ENCODE measurements at places on chromosomes 3 and 15.

DNA sequence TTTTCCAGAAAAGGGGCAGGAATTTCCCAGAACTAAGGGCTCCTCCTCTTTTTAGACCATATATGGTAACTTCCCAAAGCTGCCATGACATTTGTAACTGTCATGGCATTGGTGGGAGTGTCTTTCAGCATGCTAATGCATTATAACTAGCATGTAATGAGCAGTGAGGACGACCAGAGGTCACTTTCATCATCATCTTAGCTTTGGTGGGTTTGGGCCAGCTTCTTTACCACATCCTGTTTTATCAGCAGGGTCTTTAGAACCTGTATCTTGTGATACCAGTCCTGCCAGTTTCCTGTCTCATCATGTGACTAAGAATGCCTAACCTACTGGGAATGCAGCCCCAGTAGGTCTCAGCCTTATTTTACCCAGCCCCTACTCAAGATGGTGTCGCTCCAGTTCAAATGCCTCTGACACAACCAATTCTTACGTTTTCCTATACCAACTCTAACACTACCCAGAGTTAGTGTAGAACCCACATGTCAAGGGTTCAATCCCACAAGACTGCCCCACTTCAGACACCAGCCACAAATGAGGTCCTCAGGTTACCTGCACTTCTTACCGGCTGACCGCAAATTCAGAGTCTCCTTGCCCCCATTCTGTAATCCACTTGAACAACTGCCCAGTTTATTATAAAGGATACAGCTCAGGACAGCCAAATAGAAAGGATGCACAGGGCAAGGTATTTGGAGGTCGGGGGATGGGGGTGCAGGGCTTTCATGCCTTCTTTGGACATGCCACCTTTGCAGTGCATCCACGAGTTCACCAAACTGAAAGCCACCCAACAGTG, 17.7 kb downstream of the FOXB1 start:
- DNase-seq = no peak
- no peak overlapping the region for H3K27ac ChIP-seq
- H3K36me3 ChIP-seq = no peaks in the 10 kb centered on the region
- peaks cover 27% of the 10 kb centered on the region for H3K27me3 ChIP-seq
- no peak overlapping the region for H3K4me3 ChIP-seq

GRCh38 chr3:140455521-140456214, 222.2 kb upstream of the TRIM42 start:
- H3K27me3 ChIP-seq = no peaks in the 10 kb centered on the region
- no peaks in the 10 kb centered on the region for H3K36me3 ChIP-seq
- no peak overlapping the region for H3K27ac ChIP-seq
- DNase-seq = no peak
- H3K4me1 ChIP-seq = no peaks in the 10 kb centered on the region

- H3K27ac ChIP-seq = no peak overlapping the region
- no peak for DNase-seq
- no peaks in the 10 kb centered on the region for H3K4me1 ChIP-seq
- H3K4me3 ChIP-seq = no peak overlapping the region
Observed at GRCh38 chr3:197014942-197015575, 14.6 kb downstream of the MELTF start.

- no peaks in the 10 kb centered on the region for H3K36me3 ChIP-seq
- no peaks in the 10 kb centered on the region for H3K4me1 ChIP-seq
- H3K27ac ChIP-seq = no peak overlapping the region
- no peaks in the 10 kb centered on the region for H3K27me3 ChIP-seq
Observed at GRCh38 chr3:191873736-191874135, 412.8 kb downstream of the PYDC2 start.

GRCh38 chr15:71275098-71275497, 159.8 kb downstream of the THSD4 start:
- H3K36me3 ChIP-seq = no peaks in the 10 kb centered on the region
- no peaks in the 10 kb centered on the region for H3K27me3 ChIP-seq
- no peak for DNase-seq
- H3K4me1 ChIP-seq = peaks cover 14% of the 10 kb centered on the region
- no peak overlapping the region for H3K4me3 ChIP-seq

DNA sequence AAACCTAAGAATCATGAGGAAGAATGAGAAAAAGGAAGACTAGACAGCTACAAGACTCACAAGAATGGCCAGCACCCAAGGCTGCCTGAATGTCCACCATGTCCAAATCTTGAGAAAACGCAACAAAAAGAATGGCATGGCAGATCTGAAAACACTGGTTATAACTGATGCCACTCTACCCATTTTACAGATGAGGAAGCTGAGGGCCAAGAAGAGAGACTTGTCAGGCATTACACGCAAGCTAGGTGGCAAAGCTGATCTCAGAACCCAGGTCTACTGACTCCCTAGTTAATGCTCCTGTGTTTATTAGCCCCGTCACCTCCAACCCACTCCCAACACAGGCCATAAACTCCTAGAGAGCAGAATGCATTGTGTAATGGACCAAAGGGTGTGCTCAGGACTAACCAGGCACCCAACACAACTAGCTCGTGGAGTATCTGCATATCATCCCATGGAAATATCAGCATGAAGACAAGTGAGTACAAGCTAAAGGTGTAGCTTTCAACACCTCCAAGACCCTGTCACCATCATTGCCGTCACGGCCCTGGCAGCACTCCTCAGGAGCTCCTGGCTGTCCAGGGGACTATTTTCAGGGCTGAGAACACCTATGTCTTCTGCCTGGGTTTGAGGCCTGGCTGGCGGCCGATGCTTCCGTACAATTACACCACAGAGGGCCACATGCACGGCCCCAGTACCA, 111.7 kb downstream of the XXYLT1 start:
- H3K4me1 ChIP-seq = peaks cover 48% of the 10 kb centered on the region
- no peak overlapping the region for H3K4me3 ChIP-seq
- no peaks in the 10 kb centered on the region for H3K36me3 ChIP-seq
- peak overlapping the region; percentile 59 for H3K27ac ChIP-seq
- DNase-seq = no peak

DNA sequence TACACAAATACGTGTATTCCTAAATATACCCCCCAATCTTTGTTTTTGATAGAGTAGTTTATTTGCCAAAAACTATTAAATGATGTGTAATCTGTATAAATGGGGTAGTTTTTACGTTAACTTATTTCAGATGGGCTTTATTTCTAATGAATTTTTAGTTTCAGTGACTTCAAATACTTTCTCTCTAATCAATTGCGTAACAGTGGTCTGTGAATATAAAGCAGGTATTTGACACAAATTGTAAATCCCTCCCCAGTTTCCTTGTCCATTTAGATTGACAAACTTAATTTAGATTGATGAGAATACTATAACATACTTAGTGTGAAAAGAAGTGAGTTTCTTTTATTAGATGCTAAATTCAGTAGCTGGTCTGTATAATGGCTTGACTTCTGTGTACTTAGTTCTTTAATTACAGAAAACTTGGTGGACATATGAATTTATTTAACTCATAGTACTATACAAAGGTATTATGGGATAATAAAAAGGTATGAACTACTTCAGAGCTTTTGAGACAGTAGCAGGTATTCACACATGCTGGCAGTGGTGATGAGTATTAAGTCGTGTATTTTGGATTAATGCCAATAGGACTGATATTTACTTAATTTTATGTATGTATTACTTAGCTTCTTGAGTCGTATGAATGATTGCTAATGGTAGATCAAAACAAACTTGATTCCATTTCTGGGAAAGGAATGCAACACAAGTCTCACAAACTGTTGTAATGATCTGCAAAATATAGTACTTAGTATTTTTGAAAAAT, 81.6 kb downstream of the STT3B start:
- H3K27ac ChIP-seq = no peak overlapping the region
- no peak for DNase-seq
- H3K36me3 ChIP-seq = peaks cover 8% of the 10 kb centered on the region
- no peaks in the 10 kb centered on the region for H3K27me3 ChIP-seq
- peaks cover 3% of the 10 kb centered on the region for H3K4me1 ChIP-seq
- H3K4me3 ChIP-seq = no peak overlapping the region

GRCh38 chr3:79329154-79329553, 438.6 kb downstream of the ROBO1 start:
- no peaks in the 10 kb centered on the region for H3K4me1 ChIP-seq
- no peak overlapping the region for H3K4me3 ChIP-seq
- DNase-seq = no peak

DNA sequence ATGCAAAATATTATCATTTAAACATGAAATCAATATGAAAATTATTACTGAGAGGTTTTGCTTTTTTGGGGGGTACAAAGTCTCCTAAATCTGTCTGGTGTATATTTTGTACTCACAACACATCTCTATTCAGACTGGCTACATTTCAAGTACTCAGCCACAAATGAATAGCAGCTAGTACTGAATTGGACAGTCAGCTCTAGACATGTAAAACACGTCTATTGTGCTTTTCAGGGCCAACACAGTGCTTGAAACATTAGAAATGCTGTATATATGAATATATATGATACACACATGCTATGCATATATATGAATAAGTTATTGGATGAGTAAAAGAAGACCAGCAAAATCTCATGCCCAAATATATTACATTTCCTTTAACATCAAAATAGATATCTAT, 103.8 kb upstream of the CFAP20DC start:
- H3K27me3 ChIP-seq = no peaks in the 10 kb centered on the region
- no peaks in the 10 kb centered on the region for H3K36me3 ChIP-seq
- no peak for DNase-seq
- H3K4me1 ChIP-seq = no peaks in the 10 kb centered on the region
- H3K27ac ChIP-seq = no peak overlapping the region

- peaks cover 10% of the 10 kb centered on the region for H3K4me1 ChIP-seq
- no peak overlapping the region for H3K27ac ChIP-seq
- H3K36me3 ChIP-seq = no peaks in the 10 kb centered on the region
- DNase-seq = no peak
- no peak overlapping the region for H3K4me3 ChIP-seq
Observed at GRCh38 chr15:70560617-70561328, 202.6 kb downstream of the UACA start.

DNA sequence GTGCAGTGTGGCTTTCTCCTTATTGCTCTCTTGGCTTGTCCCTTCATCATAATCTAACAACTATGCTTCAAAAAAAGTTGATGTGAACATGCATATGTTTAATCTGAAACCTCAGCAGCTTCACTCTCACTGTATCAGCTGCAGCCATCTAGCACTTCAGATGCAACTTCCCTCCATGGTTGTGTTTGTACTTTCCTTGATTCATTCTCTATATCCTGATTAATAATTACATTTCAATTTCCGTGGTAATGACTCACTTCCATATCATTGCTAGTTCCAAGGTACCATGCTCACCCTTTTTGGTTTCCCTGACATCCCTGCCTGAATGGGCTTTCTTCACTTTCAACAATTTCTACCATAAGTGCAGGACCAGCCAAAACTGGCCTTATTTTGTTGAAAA, 51.2 kb downstream of the MDFIC2 start:
- no peaks in the 10 kb centered on the region for H3K4me1 ChIP-seq
- H3K27ac ChIP-seq = no peak overlapping the region
- no peaks in the 10 kb centered on the region for H3K27me3 ChIP-seq
- no peaks in the 10 kb centered on the region for H3K36me3 ChIP-seq
- DNase-seq = no peak

DNA sequence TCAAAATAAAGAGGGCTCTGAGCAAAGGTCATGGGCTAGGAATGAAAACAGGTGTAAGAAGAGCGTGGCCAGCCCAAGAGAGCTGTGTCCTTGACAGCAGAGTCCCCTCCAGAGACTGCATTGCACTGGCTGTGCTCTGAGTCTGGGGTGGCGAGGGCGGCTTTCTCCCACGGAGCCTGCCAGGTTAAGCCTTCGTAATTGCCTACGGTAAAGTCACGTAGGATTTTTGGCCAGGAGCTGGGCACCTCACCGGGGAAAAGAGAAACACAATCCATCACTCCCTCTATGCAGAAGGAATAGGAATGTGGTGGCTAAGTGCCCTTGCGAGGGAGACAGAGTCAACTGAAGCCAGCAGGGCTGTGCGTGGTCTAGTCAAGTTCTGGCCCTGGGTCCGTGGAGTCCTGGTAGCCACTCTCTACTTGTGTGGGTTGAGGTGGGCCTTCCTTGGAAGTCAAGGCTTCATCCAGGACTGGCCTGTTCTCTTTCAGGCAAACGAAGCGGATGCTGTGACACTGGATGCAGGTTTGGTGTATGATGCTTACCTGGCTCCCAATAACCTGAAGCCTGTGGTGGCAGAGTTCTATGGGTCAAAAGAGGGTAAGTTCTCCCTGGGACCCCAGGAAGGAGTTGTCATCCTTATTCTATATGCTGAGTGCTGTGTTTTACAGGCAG, 7.0 kb downstream of the TF start:
- no peak overlapping the region for H3K27ac ChIP-seq
- no peak overlapping the region for H3K4me3 ChIP-seq
- no peak for DNase-seq
- H3K27me3 ChIP-seq = no peaks in the 10 kb centered on the region

DNA sequence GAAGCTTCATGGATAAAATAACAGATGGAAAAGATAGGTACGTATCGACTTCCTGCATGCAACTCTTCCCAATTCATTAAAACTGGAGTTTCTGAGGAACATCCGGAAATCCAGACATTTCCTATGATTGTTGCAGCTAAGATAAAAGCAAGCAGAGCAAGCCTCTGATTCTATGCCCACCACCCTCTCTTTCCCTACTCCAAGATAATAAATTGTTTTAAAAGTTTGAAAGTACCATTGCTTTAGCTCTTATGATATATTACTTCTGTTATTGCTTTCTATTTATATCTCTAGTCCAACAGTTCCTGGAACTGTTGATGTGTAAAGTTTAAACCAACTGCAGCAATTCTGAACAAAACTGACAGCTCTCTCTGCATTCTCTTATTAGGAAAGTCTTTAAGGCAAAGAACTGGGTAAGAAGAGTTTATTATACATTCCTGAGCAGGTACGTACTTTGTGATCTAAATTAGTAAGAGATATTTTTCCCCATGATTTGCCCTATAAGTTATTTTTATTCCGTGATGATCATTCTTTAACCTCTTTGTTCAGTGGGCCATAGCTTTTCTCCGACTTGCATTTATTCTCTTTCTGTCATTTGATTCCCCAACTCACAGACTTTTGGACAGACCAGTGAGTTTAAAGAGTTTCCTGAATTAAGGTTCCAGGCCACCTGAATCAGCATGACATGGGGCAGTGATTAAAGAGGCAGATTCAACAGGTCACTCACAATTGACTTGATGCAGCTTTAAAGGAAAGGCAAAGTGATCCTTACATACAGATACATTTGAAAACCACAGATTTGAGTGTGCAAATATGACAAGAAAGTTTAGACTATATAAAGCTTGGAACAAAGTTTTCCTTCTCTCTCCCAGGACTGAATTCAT, 94.2 kb upstream of the THRB start:
- H3K36me3 ChIP-seq = no peaks in the 10 kb centered on the region
- DNase-seq = no peak
- H3K27ac ChIP-seq = no peak overlapping the region

GRCh38 chr15:32718227-32718820, 520 bp downstream of the GREM1 start:
- peaks cover 84% of the 10 kb centered on the region for H3K27me3 ChIP-seq
- peaks cover 13% of the 10 kb centered on the region for H3K4me1 ChIP-seq
- DNase-seq = no peak
- no peak overlapping the region for H3K27ac ChIP-seq
- no peaks in the 10 kb centered on the region for H3K36me3 ChIP-seq
- H3K4me3 ChIP-seq = peak overlapping the region; percentile 41

Data from heart right ventricle (tissue), 16 donors.